ENCODE measurements at places on chromosomes 13 and 19.

DNA sequence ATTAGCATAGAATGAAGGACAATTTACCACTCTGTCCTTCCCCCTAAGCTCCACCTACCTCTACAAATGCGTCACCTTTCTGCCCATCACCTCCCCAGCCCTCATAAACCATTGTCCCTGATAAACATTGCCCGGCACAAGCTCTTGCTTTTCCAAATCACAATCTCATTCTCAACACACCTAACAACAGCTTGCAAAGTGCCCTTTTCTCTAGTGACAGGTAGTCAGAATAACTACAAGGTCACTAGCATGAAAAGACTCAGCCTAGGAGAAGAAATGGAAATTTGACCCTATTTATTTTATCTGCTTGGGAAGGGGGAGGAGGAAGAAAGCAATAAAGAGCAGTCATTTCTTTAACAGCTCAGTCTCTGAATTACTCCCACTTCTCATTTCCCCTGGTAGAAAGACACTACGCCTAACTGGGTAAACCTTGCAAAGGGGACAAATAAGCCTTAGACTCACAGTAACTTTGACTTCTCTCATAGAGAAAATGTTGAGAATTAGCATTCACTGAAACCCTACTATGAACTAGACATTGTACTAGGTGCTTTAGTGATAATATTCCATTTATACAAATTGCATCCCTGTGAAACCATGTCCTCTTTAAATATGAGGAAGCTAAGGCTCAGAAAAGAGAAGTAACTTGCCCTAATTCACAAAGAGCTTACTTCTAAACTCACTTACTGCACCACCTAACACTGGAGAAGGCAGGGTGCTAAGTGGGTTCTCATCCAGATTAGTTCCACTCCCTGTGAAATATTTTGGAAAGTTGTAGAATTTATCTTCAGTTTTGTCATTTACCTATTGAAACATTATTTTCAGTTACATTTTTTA is 116.2 kb upstream of the FNDC3A start:
- no peak for DNase-seq

DNA sequence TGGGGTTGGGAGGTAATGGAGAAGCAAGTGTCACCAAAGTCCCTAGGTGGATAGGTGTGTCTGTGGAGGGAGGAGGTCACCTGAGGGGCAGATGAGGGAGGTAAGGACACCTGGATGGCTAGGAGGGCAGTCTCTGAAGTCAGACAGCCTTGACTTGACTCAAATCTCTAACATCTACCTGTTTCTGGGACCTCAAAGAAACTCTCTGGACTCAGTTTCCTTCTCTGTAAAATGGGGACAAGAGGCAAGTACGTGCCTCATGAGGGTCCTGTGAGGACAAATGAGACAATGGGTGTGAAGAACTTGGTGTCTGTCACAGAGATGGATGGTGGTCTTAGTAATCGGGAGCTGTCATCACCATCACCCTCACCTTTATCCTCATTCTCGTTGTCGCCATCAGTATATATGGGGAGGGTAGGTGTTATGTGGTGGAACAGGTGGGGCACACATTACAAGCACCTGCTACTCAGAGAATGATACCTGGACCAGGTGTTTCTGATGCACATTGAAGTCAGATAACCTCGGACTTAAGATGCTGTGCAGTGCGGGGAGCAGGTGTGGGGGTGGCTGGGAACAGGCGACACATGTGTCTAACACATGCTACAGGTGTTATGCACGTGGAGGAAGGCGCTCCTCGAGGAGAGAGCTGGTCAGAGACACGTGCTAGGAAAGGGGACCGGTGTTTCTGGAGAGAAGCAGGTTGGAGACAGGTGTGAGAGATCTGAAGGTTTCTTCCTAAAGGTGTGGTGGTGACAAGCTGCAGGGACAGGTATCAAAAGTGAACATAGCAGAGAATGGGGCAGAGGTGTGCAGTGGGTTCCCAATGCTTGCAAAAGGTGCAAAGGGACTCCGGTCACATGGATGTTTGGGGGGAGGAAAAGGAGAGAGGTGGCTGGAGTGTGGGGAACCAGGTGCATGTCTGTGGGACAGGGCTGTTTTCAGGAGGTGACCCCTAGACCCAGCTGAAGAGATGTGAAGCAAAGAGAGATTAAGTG is 3.8 kb downstream of the ERFL start:
- no peak for DNase-seq

GRCh38 chr13:113650275-113650674 is 7.7 kb downstream of the ATP4B start:
- DNase-seq = peak; percentile 7

- no peak for DNase-seq
Measured at GRCh38 chr13:42750794-42751193, 30.6 kb upstream of the FAM216B start.

DNA sequence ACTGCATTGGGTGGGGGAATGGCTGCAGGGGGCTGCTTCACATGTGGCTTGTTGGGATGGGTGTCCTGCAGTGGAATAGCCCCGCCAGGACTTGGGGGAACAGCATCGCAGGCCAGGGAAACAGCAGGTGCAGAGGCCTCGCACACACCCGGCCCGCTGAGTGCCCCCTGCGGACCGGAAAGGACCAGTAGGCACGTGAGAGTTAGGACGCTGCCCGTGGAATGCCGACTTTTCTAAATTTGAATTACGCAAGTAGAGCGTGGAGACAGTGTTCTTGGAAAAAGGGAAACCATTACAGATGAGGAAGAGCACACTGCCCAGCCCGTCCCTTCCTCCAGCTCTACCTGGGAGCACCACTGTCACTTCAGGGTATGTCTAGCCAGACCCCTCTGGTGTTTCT is 11.5 kb downstream of the DNM2 start:
- no peak for DNase-seq

- no peak for DNase-seq
Measured at GRCh38 chr19:32130332-32130731, 215.1 kb upstream of the ZNF507 start.

- DNase-seq = no peak
Measured at GRCh38 chr19:40315812-40316470, 30.8 kb upstream of the AKT2 start.

DNA sequence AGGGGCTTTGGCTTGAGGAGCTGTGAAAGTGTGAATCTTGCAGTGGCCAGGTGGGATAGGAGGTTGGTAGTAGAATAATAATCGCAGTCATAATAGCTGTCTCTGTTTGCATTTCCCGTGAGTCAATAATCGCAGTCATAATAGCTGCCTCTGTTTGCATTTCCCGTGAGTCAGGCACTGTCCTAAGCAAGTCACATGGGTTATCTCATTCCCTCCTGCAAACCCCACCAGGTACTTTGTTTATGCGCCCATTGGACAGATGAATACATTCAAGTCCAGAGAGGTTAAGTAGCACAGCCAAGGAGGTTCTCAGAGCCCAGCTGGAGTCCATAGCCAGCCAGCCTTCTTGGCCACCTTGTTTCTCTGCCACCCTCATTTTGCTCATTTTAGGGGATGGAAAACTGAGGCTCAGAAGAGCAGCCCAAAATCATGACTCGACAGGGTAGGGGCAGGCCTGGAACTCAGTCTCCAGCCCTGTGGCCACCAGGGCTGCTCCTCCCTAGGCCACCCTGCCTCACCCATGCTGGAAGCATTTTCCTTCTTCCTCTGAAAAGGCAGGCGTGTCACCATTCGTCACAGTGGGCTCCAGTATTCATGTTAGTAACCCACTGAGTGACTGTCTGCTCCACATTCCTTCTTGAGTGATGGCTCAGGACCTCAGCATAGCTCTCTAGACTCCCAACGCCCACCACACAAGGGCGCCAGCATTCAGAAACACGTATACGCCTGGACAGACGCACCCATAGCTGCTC is 206.2 kb downstream of the URI1 start:
- DNase-seq = no peak

All from activated naive CD8-positive, alpha-beta T cell treated with anti-CD3 and anti-CD28 coated beads, Interleukin-2, amount 10 ng/mL, durations not matched to agents 7 days and 5 days (primary cell).